Stimulated activated CD8-positive, alpha-beta memory T cell treated with anti-CD3 and anti-CD28 coated beads, Interleukin-7, amount 100 ng/mL, for 4 hours (primary cell): ENCODE measurements at places on chromosomes 7 and 10.
A peak's percentile ranks its signal among the peaks of the same experiment; 100 is the strongest.

DNA sequence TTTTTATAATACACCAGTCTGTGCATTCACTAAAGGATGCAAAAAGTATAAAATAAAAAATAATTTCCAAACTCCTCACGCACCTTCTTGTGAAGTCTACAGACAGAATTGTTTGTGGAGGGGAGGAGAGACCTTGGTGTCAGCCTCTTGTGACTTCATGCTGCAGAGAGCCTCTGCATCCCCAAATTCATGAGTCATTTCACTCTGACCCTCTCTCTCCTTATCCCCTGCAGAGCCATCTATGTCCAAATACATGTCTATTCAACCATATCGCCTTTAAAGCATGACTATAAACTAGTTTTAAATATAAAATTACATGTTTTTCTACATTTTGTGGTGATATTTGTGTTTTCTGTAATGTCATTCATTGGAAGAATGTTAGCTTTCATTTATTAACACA is 6.0 kb downstream of the CREB5 start:
- no peak for DNase-seq

DNA sequence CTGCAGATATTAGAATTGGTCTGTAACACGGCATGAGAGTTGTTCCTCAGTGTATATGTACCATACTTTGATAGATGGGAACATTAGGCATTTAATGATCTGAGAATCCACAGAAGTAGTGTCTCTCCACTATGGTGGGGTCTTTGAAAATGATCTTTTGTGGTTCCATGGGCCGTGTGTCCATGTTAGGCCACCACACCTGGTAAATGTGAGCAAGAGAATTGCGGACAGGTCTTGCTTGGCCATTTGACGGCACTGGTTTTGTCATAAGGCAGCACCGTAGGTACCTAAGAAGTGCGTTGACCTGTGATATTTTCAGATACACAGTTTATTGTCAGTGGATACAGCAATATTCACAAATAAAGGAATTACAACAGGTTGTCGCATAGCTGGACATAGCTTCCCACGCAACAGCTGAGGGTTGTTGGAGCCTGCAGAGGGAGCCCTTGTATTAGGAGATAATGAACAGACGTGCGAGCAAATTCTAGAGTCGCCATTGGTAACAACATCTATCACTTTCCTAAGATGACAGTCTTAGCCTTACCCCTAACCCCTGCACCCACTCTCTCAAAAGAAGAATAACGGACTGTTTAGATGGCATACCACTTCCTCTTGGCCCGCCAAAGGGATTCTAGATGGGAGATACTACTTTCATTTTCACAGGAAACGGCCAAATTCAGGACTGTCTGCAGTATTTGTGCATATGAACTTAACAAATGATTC is 111.4 kb downstream of the COL28A1 start:
- DNase-seq: peak; percentile 1

GRCh38 chr10:10821926-10822325 is 195.7 kb upstream of the CELF2 start:
- DNase-seq: no peak

GRCh38 chr7:102415685-102416225 is 17.6 kb upstream of the ORAI2 start:
- DNase-seq: peak; percentile 43

DNA sequence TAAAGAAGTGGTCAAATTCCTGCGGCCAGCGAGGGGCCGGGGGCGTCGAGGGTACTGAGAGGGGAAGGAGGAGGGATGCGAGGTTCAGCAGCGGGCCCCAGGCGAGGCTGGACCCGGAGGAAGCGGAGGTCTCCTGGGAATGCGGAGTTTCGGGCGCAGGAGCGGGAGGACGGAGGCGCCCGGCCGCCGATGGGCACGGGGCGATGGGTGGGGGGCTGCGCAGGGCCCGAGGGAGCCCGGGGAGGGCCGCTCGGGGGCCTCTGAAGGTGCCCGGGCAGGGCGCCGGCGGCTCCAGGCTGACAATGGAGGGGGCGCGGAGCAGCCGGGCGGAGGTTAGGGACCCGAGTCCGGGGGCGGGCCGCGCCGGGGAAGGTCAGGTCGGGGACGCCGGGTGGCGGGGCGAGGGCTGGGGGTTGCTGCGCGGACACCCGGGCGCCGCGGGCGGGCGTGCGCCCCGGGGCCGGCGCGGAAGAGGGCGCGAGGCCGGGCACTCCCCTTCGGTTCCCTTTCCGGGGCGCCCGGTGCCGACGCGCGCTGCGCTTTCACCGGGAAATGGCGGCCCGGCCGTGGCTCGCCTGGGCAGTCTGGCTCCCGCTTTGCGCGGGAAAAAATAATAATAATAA is 683 bp downstream of the MACROH2A2 start:
- no peak for DNase-seq

DNA sequence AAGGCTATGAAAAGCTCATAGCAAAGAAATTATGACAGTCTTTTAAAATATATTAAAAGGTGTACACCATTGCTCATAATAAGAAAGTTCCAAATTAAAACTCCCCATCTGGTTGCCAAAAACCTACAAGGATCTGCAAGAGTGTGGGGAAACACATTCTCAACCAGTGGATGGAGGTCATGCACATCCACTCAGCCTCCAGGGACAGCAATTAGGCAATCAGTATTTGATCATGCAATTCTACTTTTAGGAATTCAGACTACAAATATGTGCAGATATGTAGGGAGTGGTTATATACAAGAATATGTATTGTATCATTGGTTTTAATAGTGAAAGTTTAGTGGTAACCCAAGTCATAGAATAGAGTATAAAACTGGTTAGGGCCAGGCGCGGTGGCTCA is 157.8 kb downstream of the FGFR2 start:
- no peak for DNase-seq

- DNase-seq: no peak
Measured at GRCh38 chr7:36217961-36218284, 64.9 kb downstream of the EEPD1 start.

DNA sequence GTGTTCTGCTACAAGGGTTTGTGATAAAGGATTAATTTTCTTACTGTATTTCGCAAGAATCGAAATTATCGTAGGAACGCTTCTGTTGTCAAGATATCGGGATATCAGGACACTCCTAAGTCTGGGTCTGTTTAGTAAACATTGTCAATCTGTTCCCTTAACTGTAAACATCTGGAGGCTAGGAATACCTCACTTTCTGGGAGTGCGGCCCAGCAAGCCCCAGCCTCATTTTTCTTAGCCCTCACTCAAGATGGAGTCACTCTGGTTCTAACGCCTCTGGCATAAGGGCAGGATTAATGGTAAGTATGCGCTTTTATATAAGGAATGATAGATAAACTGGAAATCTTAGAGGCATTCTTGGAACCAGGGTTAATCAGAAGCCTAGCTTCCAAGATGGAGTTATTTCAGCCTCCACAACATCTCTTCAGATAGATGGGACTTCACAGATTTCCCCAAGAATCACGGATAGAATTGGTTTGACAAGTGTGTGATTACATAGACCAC is 30.1 kb upstream of the CCL24 start:
- DNase-seq: no peak

GRCh38 chr10:88899886-88900285 is 19.8 kb downstream of the STAMBPL1 start:
- DNase-seq: no peak

- no peak for DNase-seq
Measured at GRCh38 chr10:91090761-91091529, 129.5 kb upstream of the PCGF5 start.

GRCh38 chr10:60375293-60376004 is 14.2 kb downstream of the ANK3 start:
- no peak for DNase-seq

DNA sequence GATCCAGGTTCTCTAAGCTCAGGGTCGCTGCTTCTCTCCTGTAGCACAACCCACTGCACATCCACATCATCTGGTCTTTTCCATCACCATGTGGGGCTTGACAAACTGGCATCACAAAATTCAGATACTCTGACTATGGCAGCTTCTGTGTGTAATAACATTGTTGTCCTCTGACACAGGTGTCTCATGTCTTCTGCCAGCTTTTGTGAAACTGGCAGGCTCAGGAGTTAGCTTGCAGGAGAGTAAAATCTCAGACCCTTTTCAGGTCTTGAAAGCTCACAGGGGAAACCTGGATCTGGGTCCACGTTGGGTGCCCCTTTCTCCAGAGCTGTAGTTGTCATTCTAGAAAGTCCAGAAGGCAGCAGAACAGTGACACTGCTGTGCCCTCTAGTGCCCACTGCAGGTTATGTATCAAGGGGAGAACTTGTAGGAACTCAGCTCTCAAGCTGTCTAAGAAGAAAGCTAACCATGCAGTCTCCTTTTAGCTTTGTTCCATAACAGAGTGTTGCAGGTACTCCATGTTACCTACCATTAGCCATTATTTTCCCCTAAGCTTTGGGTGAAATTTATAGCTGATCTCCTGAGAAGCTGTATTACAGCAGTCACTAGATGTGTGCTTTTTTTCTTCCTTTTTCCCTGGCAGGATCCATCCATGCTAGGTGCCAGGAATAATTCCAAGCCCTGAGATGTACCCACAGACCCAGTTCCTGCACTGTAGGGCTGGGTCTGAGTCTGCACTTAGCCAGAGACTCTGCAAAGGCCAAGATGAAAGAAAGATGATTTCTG is 102.7 kb downstream of the ZNF248 start:
- DNase-seq: no peak

- no peak for DNase-seq
Measured at GRCh38 chr7:27595009-27595408, 67.7 kb downstream of the HIBADH start.

- no peak for DNase-seq
Measured at GRCh38 chr7:72316148-72316547, 96.0 kb downstream of the CALN1 start.

DNA sequence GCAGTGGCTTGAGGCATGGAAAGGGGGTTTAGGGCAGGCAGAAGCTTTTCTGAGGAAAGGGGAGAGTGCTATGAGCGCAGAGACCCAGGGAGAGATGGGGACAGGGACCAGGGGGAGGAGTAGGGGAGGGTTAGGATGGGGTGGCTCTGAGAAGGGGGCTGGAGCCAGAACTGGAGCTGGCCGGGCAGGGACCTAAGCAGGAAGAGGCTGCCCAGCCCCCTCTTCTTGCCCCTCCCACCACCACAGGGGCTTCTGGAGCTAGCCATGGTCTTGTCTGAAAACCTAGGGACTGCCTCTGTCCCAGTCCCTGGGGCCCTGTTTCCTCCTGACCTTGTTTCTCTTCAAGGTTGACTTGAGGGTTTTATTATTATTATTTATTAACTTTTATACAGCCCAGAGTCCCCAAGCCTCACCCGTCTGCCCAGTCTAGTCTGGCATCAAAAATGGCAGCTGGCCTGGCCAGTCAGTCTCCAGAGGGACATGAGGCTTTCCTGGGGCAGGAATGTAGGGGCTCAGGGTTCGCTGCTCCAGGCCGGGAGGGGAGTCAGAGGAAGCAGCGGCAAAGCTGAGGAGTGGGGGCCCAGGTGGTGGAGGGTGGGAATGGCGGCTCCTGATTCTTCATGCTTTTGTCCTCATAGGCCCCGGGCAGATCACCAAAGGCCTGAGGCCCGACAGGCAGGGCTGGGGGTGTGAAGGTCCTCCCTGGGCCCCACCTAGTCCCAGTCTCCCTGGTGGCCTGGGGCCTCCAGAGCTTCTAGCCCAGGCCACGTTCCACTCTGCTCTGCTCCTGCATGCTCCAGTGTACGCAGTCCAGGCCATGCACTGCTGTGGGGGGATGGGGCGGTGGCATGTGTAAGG is 5.7 kb downstream of the TRIM8 start:
- no peak for DNase-seq

DNA sequence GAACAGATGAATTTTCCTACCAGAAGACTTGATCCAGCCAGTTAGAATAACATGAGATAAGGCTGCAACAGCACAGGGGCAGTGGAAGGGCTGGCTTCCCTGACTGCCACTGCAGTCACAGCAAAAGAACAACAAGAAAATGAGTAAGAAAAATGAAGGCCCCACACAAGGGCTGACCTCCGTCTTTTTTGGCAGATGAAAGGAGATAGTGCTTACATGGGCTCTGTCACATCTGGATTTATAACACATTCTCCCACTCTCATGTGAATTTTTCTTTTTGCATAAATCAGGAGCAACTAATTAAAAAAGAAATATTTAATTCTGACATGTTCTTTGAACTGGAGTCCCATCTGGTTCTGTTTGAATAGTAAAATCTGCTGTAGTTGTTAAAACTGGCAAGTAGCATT is 99.6 kb downstream of the NRP1 start:
- DNase-seq: no peak

- no peak for DNase-seq
Measured at GRCh38 chr7:921581-922333, 32.7 kb downstream of the ADAP1 start.

DNA sequence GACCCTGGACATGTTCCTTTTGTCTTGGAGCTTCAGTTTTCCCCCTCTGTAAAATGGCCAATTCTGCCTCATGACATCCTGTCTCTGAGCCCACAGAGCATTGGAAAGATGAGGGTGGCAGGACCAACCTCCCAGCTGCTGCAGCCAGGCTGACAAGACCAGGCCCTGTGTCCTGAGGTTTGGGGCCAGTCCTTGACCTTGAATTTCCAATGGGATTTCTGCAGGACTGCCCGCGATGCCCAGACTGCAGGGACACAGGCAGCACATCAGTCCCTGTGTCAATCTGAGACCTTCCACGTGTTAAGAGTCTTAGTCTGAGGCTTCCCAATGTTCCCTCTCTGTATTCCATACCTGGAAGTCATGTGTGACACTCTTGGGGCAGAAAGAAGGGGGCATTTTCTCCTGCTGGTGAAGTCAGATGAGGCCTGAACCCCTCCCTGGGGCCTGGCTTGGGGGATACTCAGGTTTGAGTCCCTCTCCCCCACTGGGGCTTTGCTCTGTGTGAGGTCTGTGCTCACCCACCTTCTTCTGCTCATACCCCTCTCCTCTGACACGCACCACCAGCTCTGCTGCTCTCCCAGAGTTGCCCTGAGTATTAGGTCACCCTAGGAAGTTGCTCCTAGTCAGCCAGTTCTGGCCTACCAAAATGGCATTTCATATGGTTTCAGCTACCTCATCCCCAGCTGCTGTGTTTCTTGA is 79.2 kb downstream of the ADCY1 start:
- DNase-seq: no peak

- DNase-seq: no peak
Measured at GRCh38 chr7:152967958-152968357, 208.4 kb downstream of the ACTR3B start.

- no peak for DNase-seq
Measured at GRCh38 chr10:86668297-86669165, at the start of gene LDB3. LDB3 (plus strand) TSS chr10:86668511; CDS start chr10:86668692, 181 bp downstream.

- no peak for DNase-seq
Measured at GRCh38 chr7:92797693-92798092, 38.7 kb downstream of the CDK6 start.

DNA sequence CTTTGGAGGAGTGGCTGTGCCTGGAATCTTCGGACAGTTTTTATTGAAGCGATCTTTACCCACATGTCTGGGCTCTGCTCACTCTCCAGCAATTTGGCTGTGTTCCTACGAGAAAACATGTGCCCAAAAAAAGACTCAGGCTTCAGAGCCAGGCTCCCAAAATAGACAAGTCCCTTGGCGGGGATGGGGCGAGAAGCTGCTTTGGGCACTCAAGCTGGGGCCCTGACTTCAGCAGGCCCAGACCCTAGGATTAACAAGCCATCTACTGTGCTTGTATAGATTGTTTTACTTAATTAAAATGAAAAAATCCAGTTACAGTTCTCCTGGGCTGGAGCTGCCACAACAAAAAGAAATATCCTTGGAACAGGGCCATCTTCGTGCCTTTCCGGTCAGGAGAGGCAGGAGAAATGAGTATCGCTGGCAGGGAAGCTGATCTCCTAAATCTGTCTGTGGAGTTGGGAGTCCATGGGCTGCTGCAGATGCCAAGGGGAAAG is 51.4 kb upstream of the PDCD4 start:
- DNase-seq: no peak

- no peak for DNase-seq
Measured at GRCh38 chr10:77386838-77387237, 250.8 kb downstream of the KCNMA1 start.

- no peak for DNase-seq
Measured at GRCh38 chr7:98200364-98200763, 10.9 kb upstream of the BHLHA15 start.

- no peak for DNase-seq
Measured at GRCh38 chr10:14074062-14074884, 256.5 kb downstream of the FRMD4A start.
